ENCODE measurements at places on chromosomes 5 and 9. TPM values are rescaled to one million over a fixed set of nuclear protein-coding genes. Genes with fewer than 3 reads are reported as not detected.

Gene KIF4B
- 0.11 TPM for total RNA-seq

Gene PCA3
- total RNA-seq, result not detected

Gene SEMA6A
- 0.18 TPM for total RNA-seq

Gene RASGRF2
- 14.5 TPM for total RNA-seq

Gene CA9
- 0.73 TPM for total RNA-seq

Gene GPR150
- total RNA-seq, result 0.39 TPM

Gene HMCN2
- total RNA-seq, result not detected

Gene C9
- total RNA-seq, result not detected

Gene SPINK7
- not detected for total RNA-seq

Gene DRD1
- total RNA-seq, result not detected

Gene HTR4
- not detected for total RNA-seq

Gene GDA
- total RNA-seq, result not detected

Gene LIFR
- total RNA-seq, result not detected

Gene MEIKIN
- total RNA-seq, result not detected

Gene SPATA31D4
- not detected for total RNA-seq

Gene GOLPH3
- total RNA-seq, result 56.9 TPM

Gene NEUROG1
- total RNA-seq, result not detected

Gene DDX4
- not detected for total RNA-seq

Gene RNF130
- total RNA-seq, result 7.7 TPM

Gene PCDHGA7
- not detected for total RNA-seq

Gene ANKRD18B
- total RNA-seq, result 3.5 TPM

Gene KLHL9
- total RNA-seq, result 14.6 TPM

Gene TLX3
- not detected for total RNA-seq

Gene HAVCR2
- total RNA-seq, result 52.2 TPM

Gene CDX1
- not detected for total RNA-seq

Gene ARAP3
- total RNA-seq, result 8.3 TPM

Gene LRRTM2
- total RNA-seq, result 0.21 TPM

Gene F2RL2
- not detected for total RNA-seq

Gene FCN2
- total RNA-seq, result not detected

Gene PCDHGA1
- not detected for total RNA-seq

Gene GDF9
- 1.1 TPM for total RNA-seq

Gene RPL7A
- total RNA-seq, result 3,908 TPM

Gene CCDC192
- total RNA-seq, result not detected

Gene GFPT2
- 0.36 TPM for total RNA-seq

Gene PCDHB12
- not detected for total RNA-seq

Gene ITGA2
- total RNA-seq, result 3.1 TPM

Gene MSMP
- total RNA-seq, result 0.46 TPM

Gene MYMK
- total RNA-seq, result not detected

Gene ACOT12
- not detected for total RNA-seq

Gene CCDC112
- total RNA-seq, result 2.0 TPM

Gene IFNA21
- not detected for total RNA-seq

Gene PRR16
- not detected for total RNA-seq
